GM23338 (cell line): ENCODE measurements at places on chromosomes 5 and 9. TPM values are rescaled to one million over a fixed set of nuclear protein-coding genes. Genes with fewer than 3 reads are reported as not detected.
A peak's percentile ranks its signal among the peaks of the same experiment; 100 is the strongest.

PRSS3 gene
- total RNA-seq: 2.5 and 4.2 TPM in 2 replicates

GABRA1 gene
- total RNA-seq: 0.16 and 0.52 TPM in 2 replicates

SNX24 gene
- total RNA-seq: 22.7 and 27.5 TPM in 2 replicates

GRCh38 chr9:100714372-100715099 lies 136.7 kb downstream of the CAVIN4 start:
- DNase-seq: peak; percentile 88
